ENCODE measurements at places on chromosomes 5 and 9. TPM values are rescaled to one million over a fixed set of nuclear protein-coding genes. Genes with fewer than 3 reads are reported as not detected.

Gene BAAT
- 11.2 TPM for polyA plus RNA-seq

Gene PAPPA
- 0.08 TPM for polyA plus RNA-seq

Gene TEX53
- not detected for polyA plus RNA-seq

Gene C5orf58
- polyA plus RNA-seq: not detected

Gene LCN9
- polyA plus RNA-seq: not detected

Gene RNF183
- polyA plus RNA-seq: 7.3 TPM

GRCh38 chr9:6008169-6008979, 7.0 kb downstream of the RANBP6 start:
- peaks cover 57% of the 10 kb centered on the region for H3K4me1 ChIP-seq
- DNase-seq: peak; percentile 98
- no peaks in the 10 kb centered on the region for H3K27me3 ChIP-seq
- peak overlapping the region; percentile 85 for H3K4me3 ChIP-seq

Gene PCAT7
- 3.9 TPM for polyA plus RNA-seq

DNA sequence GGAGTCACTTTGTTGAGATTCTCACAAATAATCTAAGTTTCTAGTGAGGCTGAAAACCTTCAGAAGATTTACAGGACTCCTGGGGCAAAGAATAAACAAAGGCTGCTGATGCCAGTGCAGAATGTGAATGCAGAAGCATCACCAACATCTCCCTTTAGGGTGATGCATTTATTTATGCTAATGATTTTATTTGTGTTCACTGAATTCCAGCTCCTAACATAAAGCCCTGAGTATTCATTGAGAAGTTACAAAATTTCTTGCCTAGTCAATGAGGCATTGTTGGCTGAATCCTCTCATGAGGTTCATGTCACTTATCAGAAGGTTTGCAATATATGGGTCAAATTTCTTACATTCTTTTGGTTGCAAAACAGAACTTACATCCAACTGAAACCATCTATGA, 70.0 kb downstream of the GRIN3A start:
- H3K4me1 ChIP-seq: no peaks in the 10 kb centered on the region
- no peak overlapping the region for H3K4me3 ChIP-seq
- no peak overlapping the region for H3K27ac ChIP-seq
- H3K36me3 ChIP-seq: no peaks in the 10 kb centered on the region
- H3K27me3 ChIP-seq: no peaks in the 10 kb centered on the region
- DNase-seq: no peak

DNA sequence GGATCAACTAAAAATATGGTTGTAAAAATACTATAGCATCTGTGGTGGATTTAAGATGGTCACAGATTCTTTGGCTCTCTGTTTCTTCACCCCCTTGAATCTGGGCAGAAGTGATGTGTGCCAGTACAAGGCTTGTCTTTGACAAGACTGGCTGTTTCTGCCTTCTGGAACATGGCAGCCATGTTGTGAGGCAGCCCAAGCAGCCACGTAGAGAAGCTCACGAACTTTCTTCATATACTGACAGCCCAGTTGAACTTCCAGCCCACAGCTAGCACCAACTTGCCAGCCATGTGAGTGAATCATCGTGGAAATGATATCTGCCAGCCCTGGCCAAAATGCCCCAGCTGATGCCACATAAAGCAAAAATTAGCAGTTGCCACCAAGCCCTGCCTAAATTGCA, 110.8 kb downstream of the BOD1 start:
- H3K27ac ChIP-seq: no peak overlapping the region
- peaks cover 23% of the 10 kb centered on the region for H3K27me3 ChIP-seq
- no peak for DNase-seq
- no peaks in the 10 kb centered on the region for H3K36me3 ChIP-seq
- H3K4me3 ChIP-seq: no peak overlapping the region
- peaks cover 11% of the 10 kb centered on the region for H3K4me1 ChIP-seq

DNA sequence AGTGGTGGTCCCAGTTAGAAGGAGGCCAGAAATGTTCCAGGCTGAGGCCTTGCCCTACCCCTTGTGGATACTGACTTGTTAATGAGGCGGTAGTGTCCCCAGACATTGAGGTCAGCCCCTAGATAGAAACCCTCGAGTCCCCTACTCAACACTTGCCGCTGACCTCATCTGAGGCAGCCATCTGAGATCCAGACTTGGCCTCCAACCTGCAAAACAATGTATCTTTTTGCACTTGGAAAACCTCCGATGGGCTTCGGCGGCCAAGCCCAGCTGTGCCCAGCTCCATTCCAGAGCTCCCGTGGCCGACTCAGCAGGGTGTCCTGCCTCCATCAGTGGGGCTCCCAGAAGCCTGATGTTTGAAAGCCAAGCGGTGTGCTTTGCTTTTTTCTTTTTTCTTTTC, 122.1 kb downstream of the WNK2 start:
- no peak overlapping the region for H3K4me3 ChIP-seq
- DNase-seq: no peak
- H3K4me1 ChIP-seq: peaks cover 33% of the 10 kb centered on the region

All from HepG2 (cell line).